ENCODE measurements at places on chromosomes 2 and 18. TPM values are rescaled to one million over a fixed set of nuclear protein-coding genes. Genes with fewer than 3 reads are reported as not detected.

The STRADB gene
- polyA plus RNA-seq: 44.2 TPM

The RAD51AP2 gene
- not detected for polyA plus RNA-seq

The CREG2 gene
- 2.6 TPM for polyA plus RNA-seq

The UBXN4 gene
- polyA plus RNA-seq: 108 TPM

The NT5C1B gene
- 0.78 TPM for polyA plus RNA-seq

- no peak overlapping the region for H3K27ac ChIP-seq
- no peaks in the 10 kb centered on the region for H3K4me1 ChIP-seq
- no peak for DNase-seq
- no peaks in the 10 kb centered on the region for H3K27me3 ChIP-seq
- no peak overlapping the region for H3K4me3 ChIP-seq
These were observed 46.0 kb downstream of the SLC66A2 start for GRCh38 chr18:79905389-79905911.

DNA sequence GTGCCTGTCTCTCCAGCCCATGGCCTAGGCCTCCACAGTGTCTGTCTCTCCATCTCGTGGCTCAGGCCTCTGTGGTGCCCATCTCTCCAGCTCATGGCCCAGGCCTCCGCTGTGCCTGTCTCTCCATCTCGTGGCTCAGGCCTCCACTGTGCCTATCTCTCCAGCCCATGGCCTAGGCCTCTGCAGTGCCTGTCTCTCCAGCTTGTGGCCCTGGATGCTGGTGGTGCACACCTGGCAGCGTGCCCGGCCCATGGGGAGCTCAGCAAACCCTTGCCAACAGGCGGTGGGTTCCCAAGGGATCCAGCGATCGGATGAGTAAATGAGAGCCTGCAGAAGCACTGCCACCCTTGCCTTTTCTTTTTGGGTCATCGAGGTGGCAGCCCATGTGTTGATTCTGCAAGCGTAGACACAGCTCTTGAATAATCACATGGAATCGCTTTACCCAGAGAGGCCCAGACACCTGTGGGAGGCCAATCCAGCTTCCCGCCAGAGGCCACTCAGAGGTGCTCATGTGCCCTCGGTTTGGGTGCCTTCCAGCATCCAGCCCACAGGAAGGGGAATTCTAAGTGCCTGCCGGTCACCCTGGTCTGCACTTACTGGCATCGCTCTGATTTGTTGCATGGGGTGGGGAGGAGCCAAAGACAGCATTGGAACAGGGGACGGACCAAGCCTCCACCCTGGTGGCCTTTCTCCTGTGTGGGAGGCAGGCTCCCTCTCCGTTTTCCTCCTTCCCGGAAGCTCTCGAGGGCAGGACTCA is 101.8 kb upstream of the HDAC4 start:
- no peaks in the 10 kb centered on the region for H3K36me3 ChIP-seq
- H3K27me3 ChIP-seq: no peaks in the 10 kb centered on the region
- H3K27ac ChIP-seq: no peak overlapping the region
- no peak for DNase-seq
- H3K4me1 ChIP-seq: no peaks in the 10 kb centered on the region
- no peak overlapping the region for H3K4me3 ChIP-seq

DNA sequence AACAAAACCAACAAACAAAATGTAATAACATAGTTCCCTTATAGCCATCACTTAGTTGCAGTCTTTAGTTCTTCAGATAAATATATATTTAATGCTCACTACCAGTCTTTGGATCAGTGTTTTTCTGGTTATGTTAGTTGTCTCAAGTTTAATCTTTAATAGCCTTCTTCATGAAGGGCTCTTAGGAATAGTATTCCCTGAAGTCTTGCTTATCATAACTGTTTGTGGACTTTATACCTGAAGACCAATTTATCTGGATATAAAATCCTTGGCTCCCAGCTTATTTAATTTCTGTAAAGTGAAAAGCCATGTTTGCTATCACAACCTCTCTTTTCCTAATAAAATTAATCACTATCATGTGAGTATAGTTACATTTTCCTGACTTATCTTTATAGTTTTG is 379.7 kb downstream of the ARL6IP6 start:
- no peaks in the 10 kb centered on the region for H3K27me3 ChIP-seq
- no peak for DNase-seq
- no peaks in the 10 kb centered on the region for H3K4me1 ChIP-seq
- no peaks in the 10 kb centered on the region for H3K36me3 ChIP-seq

GRCh38 chr2:85803704-85804425 is 50.1 kb downstream of the ATOH8 start:
- DNase-seq: no peak
- H3K27ac ChIP-seq: no peak overlapping the region
- no peaks in the 10 kb centered on the region for H3K36me3 ChIP-seq
- H3K4me1 ChIP-seq: peaks cover 5% of the 10 kb centered on the region
- H3K4me3 ChIP-seq: no peak overlapping the region
- H3K27me3 ChIP-seq: peaks cover 10% of the 10 kb centered on the region

DNA sequence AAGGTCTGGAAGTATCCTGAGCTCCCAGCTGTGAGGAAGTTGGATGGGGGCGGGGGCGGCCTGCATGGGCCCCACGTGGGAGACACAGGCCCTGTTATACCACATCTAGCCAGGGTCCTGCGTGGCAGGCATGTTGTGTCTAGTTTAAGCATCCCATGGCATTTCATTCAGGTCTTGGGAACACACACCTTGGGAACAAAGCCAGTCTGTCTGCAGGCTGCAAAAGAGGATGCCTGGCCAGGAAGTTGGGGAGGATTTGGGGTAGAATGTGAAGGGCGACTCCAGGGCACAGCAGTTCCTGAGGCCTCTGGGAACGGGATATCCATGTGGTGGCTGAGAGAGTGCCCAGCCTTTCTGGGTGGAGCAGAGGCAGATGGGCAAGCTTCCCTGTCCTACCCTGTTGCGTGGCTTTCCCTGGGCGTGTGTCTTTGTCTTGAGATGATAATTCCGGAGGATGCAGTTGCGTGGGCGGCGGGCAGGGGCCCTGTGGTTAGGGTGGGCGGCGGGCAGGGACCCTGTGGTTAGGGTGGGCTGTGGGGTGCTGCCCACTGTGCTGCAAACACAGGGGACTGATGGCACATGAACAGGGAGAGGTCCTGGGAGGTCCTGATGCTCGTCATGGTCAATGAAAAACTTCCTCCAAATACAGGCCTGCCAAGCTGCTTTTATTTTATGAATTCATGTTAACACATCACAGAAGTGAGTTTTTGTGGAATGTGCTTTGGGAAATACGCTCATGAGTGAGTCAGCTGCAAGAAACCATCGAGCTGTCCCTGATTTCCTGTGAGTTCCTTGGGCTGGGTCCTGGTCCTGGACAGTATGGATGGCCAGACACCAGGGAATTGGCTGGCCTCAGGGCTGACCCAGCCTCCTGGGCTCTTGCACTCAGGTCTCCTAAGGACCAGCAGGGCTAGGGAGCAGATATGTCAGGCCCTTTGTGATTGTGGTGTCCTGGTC is 90.0 kb upstream of the HS6ST1 start:
- H3K36me3 ChIP-seq: no peaks in the 10 kb centered on the region
- no peak for DNase-seq
- no peaks in the 10 kb centered on the region for H3K4me1 ChIP-seq
- H3K27ac ChIP-seq: no peak overlapping the region

GRCh38 chr2:46460241-46460921 is 19.0 kb upstream of the TMEM247 start:
- no peaks in the 10 kb centered on the region for H3K4me1 ChIP-seq
- peaks cover under 1% of the 10 kb centered on the region for H3K27me3 ChIP-seq
- H3K4me3 ChIP-seq: no peak overlapping the region
- H3K27ac ChIP-seq: no peak overlapping the region
- DNase-seq: no peak

All from CD4-positive, CD25-positive, alpha-beta regulatory T cell (primary cell).